ENCODE measurements at places on chromosomes 3 and 15.

DNA sequence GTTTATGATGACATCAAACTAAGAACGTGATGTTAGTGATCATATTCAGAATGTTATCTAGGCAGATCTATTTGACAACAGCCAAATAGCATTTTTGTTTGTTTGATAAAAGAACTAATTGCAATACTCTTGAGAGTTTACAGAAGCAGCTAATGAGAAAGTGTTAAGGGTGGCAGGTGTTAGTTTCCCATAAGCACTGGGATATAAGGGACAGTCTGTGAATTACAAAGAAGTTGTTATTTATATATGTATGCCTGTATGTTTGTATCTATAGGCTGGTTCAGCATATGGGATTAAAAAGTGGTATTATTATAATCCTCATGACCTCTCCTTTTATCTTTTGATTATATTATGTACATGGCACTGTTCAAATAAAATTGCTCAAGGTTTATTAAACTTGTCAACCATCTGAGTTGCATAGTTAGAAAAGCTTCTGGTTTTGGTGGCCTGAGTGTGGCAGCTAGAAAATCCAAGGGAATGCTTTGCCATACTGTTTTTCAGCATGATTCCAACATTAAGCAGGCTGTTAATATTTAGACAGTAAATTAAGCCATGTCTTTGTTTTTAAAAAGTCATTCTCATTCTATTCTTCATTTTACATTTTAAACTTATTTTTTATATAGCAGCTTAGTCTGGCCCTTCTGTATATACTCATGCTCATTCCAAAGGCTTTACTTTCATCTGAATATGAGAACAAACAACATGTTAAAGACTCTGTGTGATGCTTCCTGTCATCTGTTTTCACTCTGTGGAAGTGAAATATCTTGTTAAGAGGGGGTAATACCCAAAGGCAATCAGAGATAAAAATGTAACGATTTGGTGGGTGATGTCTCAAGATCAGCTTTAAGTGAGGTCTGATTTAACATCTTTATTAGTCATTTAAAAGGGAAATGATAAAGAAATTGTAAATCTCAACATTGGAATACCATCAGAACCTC is 13.1 kb downstream of the ROBO2 start:
- DNase-seq, result no peak

- DNase-seq, result no peak
These were observed 62.4 kb downstream of the RAD18 start for GRCh38 chr3:8900869-8901268.

GRCh38 chr3:4290272-4290893 is 12.8 kb upstream of the SETMAR start:
- DNase-seq, result no peak

GRCh38 chr3:78497767-78498166 is 1270.0 kb downstream of the ROBO1 start:
- DNase-seq, result no peak

DNA sequence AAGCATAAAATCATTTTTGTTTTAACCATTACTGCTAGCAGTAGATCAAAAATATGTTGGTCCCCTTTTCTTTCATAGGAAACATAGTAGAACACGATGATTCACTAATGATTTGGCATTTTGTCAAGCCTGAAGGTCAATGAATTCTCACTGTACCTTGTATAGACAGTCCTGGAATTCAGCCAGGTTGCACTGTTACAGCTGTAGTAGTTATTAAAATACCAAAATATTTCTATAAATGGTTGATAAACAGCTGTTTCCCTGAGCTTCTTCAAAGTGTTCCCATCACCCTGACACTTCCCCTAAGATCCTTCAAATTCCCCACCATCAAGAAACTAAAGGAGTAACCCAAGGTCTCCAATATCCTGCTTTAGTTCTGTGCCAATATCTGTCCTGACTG is 200.9 kb downstream of the ATP8B4 start:
- no peak for DNase-seq

- DNase-seq, result no peak
These were observed 57.4 kb downstream of the PRICKLE2 start for GRCh38 chr3:64167868-64168267.

DNA sequence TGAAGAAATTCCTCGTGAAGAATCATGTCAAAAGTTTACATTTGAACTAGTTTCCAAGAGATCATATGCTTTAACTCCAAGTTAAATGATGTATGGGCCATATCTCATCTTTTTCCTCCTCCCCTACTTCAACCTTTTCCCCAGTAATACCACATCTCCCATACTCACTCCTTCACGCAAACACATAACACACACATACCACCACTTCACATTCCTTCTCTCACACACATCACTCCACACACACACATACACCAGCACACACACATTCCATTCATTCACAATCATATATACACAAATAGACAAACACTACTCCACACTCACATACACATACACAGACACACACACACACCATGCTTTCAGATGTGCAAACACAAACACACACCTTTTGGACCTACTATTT is 769.0 kb upstream of the NR2F2 start:
- DNase-seq, result no peak
